CD4-positive, alpha-beta T cell treated with Interleukin-12 subunit alpha and Interleukin-12 subunit beta, for 1 hour (primary cell): ENCODE measurements at places on chromosomes 5 and 9.

DNA sequence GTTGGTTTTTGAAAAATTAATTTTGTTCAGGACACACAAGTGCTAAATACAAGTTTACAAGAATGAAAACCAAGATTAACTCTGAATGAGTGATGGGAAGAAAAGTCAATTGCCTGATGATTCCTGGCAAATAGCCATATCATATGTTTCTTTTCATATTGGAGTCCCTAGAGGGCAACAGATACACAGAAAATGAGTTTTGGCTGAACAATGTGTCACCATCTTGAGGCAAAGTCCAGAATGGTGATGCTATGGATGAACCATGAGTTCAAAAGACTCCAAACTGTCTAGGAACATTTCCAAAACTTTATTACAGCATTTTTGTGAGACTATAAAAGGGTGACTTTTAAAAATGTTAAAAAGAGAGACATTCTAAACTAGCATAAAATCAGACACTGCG, 382.9 kb downstream of the TMEM161B start:
- DNase-seq: no peak

- DNase-seq: no peak
These were observed 153.6 kb downstream of the GNAQ start for GRCh38 chr9:77877976-77878375.

DNA sequence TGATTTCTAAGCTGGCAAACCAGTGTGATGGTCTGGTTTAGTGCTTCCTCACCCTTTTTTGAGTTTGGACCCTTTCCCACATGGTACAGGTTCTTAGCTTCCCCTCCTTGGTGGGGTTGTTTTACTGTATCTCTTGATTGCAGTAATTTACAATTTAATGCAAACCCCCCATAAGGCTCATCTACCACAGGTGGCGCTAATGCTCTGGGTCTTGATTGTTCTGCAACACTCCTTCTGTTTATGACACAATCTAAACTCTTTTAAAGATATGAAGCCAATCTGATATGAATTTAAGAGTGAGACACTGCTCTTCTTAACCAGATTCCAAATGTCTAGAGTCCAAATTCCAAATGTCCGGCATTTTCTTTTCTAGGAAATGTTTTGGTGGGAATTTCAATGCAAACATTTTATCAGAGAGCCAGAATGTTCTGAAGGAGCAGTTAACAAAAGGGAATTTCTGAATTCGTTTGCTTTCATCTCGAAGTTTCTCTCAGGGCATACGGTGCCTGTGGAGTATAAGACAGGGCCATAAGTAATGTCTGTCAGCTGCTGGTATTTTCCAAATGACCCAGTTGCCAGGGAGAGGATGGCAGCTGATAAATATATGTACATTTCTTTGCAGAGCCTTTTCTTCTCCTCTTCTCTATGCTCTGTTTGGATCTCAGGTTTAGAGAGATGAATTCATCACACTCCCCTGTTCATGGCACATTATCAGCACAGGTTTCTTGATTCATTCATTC, 246.8 kb downstream of the ARHGAP26 start:
- DNase-seq: peak; percentile 58

DNA sequence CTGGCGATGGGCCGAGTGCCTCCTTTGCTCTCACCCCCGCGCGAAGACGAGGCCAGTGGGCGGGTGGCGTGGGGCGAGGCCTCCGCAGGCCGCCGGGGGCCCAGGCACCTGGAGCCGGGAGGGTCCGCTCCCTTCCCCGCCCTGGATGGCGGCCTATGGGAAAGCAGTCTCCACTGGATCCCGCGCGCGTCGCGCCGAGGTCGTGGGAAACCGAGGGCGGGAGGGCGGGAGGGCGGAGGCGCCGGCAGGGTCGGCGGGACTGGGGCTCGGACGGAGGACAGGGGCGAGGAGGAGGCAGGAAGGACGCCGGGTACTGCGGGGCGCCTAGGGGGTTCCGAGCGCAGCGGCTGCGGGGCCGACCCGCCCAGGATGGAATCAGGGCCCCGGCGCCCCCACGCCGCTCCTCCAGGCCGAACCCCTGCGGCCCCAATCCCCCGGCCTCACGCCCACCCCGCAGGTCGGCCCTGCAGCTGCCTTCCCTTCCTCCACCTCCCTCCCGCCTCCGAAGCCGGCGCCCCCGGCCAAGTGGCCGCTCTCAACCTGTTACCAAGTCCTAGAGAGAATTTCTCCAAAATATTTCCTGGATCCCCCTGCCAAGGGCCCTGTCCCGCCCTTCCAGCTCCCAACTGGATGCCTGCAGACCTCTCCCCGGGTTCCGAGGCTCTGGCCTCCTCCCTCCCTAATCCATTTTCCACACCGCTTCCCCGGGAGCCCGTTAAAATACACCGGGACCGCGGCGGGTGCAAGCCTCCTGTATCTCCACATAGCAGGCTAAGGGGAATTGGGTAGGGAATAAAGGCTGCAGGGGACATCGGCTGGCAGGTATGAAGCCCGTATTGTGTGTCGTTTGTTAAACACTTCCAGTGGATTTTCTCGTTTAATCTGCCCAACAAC, 146.3 kb downstream of the ERCC6L2 start:
- peak; percentile 20 for DNase-seq

- no peak for DNase-seq
These were observed 475.5 kb downstream of the SPATA31A7 start for GRCh38 chr9:61665330-61665751.

DNA sequence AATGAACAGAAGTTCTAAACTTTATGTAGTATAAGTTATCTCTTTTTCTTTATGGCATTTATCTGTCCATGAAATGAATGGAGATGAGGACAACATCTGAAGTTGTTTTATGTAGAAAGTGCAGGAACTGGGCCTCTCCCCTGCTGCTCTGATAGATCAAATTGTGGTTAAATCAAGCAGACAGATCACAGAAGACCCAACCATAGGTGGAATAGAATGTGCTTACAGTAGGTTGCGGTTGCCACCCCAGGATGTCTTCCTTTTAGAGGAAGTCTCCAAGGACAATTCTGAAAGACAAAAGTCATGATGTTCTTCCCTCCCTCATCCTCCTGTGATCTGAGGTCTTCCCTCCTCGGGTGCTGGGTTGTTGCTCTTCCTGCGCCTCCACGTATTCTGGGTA, 12.9 kb downstream of the RASGRF2 start:
- DNase-seq: peak; percentile 17

GRCh38 chr5:65766175-65766574, 44.2 kb downstream of the NLN start:
- DNase-seq: no peak

DNA sequence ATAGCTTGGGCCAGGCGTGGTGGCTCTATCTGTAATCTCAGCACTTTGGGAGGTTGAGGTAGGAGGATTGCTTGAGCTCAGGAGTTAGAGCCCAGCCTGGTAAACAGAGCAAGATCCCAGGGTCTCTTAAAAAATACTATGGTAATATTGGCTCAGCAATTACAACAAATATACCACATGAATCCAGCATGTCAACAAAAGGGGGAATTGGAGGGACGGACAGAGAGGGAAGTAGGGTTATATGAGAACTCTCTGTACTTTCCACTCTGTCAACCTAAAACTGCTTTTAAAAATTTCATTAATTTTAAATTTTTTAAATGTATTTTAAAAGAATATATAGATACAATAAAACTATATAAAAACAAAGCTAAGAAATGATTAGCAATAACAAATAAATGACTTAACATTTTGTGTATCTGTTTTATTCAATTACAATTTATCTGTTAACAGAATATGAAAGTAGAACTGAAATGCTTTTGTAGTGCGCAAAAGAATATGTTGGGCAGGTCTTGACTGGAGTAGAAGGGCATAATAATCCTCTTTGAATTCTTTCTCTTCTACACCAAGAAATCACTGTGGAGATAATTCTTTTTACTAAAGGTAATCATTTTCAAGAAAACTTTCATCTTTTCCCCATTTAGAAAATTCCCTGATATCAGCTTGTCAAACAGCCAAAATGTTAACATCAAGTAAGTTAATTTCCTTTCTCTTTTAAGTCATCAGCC, 12.9 kb upstream of the CDC42SE2 start:
- no peak for DNase-seq

- DNase-seq: no peak
These were observed 92.7 kb upstream of the HAND1 start for GRCh38 chr5:154570572-154571324.

DNA sequence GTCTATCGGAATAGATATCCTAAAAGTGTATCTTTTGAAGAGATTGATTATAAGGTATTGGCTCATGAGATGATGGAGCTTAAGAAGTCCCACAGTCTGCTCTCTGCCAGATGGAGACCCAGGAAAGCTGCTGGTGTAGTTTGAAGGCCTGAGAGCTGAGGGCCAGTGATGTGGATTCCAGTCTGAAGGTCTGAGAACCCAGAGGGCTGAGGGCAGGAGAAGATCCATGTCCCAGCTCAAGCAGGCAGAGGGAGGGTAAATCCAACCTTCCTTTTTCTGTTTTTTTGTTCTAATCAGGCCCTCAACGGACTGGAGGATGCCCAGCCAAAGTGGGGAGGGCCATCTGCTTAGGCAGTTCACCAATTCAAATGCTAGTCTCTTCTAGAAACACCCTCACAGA, 11.0 kb upstream of the ABL1 start:
- DNase-seq: no peak

DNA sequence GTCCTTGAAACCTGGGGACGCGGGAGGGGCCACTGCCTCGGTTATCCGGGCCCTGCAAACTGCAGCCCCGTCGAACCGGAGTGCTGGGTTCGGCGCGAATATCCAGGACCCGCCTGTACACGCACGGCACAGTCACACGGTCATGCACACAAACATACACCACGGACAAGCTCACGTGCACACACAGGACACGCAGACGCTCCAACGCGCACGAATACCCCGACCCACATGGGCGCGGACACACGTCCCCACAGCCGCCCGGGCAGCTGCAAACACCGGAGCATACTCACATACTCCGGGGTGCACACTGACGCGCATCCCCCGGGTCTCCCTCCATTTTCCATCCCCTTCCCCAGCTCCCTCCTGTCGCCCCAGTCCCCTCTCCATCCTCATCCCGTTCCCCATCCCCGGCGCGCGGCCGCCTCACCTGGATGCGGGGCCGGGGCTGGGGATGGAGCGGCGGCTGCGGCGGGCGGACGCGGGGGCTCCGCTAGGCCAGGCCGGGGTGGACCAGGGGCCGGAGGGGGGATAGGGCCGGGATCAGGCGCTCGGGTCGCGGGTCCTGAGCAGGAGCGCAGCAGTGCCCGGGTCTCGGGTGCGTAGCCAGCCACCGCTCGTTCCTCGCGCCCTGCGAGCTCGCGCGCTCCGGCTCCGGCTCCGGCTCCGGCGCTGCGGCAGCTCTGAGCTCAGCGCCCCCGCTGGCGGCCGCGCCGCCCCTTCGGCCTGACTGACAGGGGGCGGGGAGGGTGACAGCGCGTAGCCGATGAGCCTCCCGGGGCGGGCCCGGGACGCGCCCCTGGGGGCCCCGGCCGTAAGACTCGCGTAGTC, at the start of the genes EIF4E1B and SNCB:
TSS of gene EIF4E1B (plus strand) at position 823 of the 828 bp plus-strand sequence. CDS start 12,113 bp downstream, outside the sequence.
TSS of gene SNCB (minus strand) at position 682 of the 828 bp plus-strand sequence. CDS start 880 bp downstream, outside the sequence.
- DNase-seq: peak; percentile 38

GRCh38 chr5:154446195-154447088, 645 bp downstream of the SAP30L start:
- peak; percentile 36 for DNase-seq

- DNase-seq: peak; percentile 52
These were observed 1.2 kb downstream of the LCN15 start for GRCh38 chr9:136762915-136763648.

DNA sequence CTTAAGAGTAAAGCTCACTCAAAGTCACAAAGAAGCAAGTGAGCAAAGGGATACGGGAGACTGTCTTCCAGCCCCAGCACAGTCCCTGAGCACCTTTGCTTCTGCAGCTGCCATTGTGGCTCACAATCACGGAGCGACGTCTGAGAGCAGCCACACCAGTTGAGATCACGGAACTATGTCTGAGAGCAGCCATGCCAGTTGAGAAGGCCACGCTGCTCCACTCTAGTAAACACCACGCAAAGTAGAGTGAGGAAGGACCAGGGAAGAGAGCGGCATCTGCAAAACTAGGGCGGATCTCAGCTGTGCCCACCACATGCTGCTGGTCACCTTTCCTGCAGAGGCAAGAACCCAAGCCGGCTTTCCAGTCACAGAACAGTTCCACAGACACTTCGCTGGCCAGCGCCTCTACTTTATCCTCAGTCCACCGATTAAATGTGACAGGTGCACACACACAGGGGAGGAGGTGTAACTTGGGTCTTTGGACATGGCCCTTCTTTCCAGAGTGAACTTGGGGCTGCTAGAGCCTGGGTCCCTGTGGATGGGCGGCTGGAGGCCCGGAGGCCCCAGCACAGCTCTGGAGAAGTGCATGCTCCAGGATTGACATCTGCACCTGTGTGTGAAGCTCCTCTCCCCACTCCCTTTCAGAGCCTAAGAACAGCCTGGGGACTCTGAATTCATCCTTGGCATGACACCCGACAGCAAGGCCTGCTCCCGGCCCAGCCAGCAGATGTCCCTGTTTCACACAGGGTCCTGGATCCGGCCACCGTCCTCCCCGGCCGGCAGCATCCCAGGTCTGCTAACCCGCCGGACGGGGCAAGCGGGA, 324.9 kb upstream of the IRX4 start:
- DNase-seq: no peak

- no peak for DNase-seq
These were observed 58.8 kb downstream of the SLC1A1 start for GRCh38 chr9:4548811-4549725.

DNA sequence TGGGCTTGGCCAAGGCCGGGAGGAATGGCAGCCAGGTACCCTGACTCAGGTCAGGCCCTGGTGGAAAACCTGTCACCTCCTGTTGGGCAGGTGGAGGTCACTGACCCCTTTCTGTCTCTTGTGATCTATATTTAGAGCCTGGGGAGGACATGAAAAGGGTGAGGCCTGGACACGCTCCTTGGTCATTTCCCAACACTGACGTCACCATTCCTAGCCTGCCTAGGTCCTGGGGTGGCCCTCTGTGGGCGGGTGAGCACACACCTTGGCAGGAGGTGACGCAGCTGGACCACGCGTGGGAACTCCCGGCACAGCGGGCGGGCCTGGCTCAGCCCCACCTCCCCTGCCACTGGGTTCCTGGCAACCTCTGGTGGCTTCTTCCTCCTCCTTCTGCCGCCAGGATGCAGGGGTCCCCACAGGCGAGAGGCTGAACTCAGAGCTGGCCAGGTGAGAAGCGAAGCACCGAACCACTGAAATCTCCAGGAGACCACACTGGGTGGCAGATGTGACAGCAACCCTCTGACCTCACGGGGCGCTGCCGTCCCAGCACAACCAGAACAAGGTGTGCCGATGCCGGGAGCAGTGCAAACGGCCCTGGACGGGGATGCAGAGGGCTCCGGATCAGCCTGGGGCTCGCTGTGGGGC, 6.4 kb upstream of the RALGDS start:
- peak; percentile 85 for DNase-seq

GRCh38 chr9:121944711-121945191, 148.4 kb downstream of the TTLL11 start:
- DNase-seq: no peak

DNA sequence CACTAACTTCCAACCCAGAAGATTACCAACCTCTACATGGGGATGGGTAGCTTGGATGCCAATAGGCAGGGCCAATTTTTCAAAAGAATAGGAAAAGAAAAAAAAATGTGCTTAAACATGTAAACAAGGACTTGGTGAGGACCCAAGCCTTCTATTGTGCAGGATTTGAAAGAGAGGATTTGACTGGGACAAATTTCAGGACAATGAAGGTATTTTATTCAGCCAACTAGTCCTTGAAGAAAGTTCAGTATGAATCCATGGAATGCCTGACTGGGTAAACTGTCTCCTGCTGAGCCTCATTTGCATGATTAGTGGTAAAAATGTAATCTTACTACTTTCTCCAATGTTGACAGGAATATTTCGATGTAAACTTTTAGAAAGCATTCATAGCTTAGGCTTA, 192.5 kb upstream of the RORB start:
- DNase-seq: no peak
